ENCODE measurements at places on chromosomes 7 and 10.

DNA sequence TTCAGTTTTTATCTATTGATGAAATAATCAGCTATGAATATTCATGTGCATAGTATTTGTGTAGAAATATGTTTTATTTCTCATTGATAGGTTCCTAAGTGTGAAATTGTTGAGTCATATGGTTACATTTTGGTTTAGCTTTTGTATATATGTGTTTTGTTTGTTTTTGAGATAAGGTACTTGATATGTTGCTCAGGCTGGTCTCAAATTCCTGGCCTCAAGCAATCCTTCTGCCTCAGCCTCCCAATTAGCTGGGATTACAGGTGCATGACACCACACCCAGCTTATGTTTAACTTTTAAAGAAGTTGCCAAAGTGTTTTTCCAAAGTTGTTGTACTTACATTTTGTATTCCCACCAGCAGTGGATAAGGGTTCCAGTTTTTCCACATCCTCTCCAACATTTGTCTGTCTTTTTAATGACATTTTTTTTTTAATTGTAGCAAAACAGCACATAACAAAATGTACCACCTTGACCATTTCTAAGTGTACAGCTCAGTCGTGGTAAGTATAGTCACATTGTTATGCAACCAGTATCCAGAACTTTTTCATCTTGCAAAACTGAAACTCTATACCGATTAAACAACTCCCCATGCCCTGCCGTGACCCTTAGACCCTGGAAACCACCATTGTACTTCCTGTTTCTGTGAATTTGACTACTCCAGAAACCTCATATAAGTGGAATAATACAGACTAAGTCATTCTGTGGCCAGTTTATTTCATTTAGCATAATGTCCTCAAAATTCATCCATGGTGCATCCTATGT is 12.6 kb upstream of the UBE2D1 start:
- no peak for DNase-seq

DNA sequence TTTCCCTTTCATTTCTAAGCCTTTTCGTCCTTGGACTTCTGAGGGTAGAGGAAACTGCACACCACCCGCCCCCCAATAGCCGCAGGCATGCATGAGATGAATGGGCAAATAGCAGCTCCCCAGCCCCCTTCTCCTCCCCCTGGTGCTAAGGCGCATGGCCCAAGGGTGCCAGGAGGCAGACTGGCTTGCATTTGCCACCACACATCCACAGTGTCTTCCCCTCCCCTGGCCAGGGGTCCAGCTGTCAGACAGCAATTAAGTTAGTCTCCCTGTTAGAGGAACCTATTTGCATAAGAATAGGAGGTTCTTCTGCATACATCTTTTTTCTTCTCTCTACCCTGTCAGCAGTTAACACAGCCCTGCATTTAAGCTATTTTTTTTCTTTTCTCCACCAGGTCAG is 20.2 kb downstream of the TOMM7 start:
- DNase-seq: no peak

DNA sequence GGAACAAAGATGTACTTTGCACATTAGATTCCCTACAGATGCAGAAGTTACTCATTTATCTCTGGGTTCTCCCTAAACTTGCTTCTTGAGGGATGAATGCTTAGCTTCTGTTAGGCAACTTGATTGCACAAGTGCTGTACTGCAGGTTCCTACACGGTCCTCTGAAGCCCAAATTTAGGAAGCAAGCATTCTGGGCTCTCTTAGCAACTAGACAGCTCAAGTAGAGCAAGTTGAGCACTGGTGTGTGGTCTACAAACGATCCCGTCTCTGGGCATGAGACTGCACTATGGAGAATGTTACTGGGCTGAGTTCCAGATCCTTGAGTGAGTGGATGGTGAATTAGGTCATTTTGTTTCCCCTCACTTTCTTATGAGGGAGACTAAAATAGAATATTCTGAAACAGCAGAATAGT is 14.3 kb downstream of the SEMA3D start:
- no peak for DNase-seq

DNA sequence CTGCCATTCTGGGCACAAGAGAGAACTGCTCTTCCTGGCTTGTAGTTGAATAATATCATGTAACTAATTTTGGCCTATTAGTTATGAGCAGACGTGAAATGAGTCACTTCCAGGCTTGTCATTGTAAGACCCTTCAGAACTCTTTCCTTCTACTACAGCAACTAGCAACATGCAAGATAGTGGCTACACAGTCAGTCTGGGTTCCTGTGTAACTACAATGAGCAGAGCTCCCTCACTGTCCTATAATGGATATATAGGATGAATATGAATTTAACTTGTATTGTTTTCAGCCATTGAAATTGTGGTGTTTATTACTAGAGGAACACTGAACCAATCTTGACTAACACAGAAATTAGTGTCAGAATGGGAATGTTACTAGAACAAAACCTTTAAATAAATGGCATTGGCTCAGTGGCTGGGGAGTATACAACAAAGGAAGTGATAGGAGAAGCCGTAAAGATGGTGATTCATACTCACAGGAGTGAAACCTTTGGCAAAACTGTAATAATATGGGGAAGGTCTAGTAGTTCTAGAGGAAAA is 2.9 kb upstream of the MTPN start:
- no peak for DNase-seq

- no peak for DNase-seq
These were observed 31.8 kb downstream of the SVOPL start for GRCh38 chr7:138669364-138669763.

- DNase-seq: no peak
These were observed 87.8 kb downstream of the CCSER2 start for GRCh38 chr10:84416245-84416555.

DNA sequence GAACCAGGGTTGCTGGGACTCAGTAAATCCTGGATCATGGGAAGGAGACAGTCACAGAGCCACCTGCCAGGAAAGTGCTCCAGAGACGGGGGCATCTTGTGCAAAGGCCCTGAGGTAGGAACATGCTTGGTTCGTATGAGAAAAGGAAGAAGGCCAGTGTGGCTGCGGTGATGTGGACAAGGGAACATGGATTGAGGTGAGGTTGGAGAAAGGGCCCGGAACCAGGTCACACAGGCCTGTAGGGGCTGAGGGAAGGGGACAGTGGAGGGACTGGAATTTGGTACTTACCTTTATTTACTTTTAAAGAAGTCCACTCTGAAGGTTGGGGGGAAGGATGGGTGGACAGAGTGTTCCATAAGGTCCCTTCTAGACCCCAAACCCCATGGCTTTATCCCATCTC is 32.9 kb upstream of the CXCL12 start:
- DNase-seq: no peak

GRCh38 chr7:45591101-45591906 is 17.1 kb downstream of the ADCY1 start:
- DNase-seq: no peak

DNA sequence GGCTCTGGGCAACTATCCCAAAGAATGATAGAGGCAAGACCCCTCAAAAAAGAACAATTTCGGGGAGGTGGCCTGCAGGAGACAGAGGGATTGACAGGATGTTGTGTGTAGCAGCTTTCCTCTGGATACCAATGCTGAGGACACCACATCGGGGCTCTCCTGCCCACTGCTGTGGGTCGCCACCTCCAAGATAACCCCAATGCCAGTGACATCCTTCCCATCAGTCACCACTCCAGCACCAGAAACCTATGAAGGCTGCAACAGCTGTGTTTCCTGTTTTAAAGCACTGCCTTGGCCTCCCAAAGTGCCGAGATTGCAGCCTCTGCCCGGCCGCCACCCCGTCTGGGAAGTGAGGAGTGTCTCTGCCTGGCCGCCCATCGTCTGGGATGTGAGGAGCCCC is 17.6 kb downstream of the ARHGAP19 start:
- DNase-seq: no peak

DNA sequence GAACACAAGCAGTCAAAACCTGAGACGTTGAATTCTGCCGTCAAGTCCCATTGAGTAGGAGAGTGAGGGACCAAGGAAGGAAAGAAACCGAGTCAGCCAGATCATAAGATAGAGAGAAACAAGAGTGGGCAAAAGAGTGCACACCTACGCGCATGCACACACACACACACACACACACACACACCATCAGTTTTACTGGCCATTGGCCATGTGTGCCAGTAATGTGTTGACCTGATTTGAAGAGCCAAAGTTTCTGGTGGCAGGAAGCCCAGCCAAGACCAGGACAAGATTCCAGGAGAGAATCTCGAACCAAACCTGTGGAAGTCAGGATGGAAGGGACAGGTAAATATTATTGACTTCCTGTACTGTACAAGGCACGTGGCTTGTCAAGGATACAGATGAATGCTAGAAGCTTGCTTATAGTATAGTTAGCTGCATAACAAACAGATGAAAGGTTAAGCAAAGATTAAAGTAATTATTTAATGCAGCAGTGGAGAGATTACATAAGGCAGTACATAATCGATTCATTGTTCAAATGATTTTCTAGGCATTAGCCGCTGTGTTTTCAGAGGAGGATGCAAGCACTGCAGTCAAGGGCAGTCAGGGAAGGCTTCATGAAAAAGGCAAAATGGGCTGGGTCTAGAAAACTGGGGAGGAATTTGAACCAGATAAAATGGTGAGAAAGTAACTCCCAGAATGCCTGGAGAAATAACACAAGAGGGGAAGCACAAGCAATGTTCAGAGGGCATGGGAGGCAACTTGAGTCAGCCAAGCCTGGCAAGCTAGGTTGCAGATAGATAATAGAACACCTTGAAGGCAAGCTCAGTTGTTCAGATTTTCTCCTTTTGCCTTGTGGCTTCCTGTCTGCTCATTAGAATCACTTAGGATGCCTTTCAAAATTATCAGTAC is 2.7 kb upstream of the HYCC1 start:
- no peak for DNase-seq

GRCh38 chr10:98921316-98921715 is 314.3 kb downstream of the HPSE2 start:
- DNase-seq: no peak

- DNase-seq: no peak
These were observed 15.1 kb upstream of the CUBN start for GRCh38 chr10:17144757-17145156.
